ENCODE measurements at places on chromosomes 5 and 9.

DNA sequence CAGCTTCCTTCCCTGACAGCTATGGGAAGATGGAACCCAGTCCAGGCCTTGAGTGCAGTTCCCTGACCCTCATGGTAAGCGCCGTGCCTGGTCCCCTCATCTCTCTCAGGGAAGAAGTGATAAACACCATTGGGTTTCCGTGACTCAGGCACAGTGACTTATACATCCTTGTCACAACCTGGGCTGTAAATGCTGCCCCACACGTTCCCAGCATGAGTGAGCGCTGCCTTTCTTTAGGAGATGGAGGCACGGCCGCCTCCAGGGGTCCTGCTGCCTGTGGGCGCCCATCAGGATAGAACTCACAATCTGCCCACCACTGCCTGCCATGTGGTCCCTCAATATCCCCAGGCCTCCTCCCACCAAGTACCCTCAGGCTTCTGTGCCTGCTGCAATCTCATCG lies 8.3 kb upstream of the NKD2 start:
- DNase-seq: no peak

DNA sequence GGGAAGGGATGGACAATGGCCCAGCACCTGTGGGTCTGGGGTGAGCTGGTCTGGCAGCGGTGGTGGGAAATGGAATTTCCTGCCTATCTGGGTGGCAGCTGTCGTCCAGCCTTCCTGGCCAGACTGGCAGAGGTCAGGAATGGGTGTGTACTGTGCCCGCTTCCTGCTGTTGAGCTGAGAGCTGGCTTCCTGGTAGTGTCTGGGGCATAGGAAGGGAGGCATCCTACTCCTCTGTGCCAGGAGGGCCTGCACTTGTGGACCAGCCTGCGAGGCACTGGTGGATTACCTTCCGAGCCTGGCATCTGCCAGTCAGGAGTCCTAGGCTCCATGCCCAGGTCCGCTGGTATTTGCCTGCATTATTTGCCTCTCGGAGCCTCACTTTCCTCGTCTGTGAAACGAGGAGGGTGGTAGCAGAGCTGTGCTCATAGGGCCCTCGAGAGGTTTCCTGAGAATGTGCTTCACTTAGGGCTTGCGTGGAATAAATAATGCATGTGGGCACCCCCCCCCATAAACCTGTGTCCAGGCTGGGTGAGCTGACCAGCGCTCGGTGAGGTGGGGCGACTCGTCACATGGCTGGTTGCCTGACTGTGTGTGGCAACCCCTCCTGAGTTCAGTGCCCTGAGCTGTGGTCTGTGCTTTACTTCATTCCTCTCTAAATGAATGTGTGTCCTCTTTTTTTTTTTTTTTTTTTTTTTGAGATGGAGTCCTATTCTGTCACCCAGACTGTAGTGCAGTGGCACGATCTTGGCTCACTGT lies 47.7 kb downstream of the HMCN2 start:
- no peak for DNase-seq

GRCh38 chr5:124665625-124666024 lies 80.8 kb downstream of the ZNF608 start:
- DNase-seq: no peak

- no peak for DNase-seq
These were observed 48.1 kb downstream of the TENT4A start for GRCh38 chr5:6761333-6761732.

DNA sequence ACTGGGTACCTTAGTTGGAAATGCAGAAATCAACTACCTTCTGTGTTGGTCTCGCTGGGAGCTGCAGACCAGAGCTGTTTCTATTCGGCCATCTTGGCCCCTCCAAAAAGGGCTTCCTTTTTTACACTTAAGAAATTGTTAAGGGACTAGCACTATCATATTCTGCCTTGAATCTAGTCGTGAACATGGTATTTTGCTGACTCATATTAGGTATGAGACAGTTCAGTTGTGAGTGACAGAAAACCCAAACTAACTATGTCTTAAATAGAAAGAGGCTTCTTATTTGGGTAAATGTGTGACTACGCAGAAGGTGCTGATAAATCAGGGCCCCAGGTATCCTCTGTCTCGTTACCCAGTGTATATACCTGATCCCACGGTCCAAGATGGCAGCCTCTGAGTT lies 298.2 kb downstream of the EDIL3 start:
- no peak for DNase-seq

- no peak for DNase-seq
These were observed 349.1 kb downstream of the TMEM232 start for GRCh38 chr5:110377361-110377760.

Measured in CD4-positive, CD25-positive, alpha-beta regulatory T cell (primary cell).